Endothelial cell of umbilical vein (primary cell): ENCODE measurements at places on chromosomes 7 and 10. TPM values are rescaled to one million over a fixed set of nuclear protein-coding genes. Genes with fewer than 3 reads are reported as not detected.

The PLAC9 gene
- 1.7 and 2.1 TPM in 2 replicates for total RNA-seq

The KLF6 gene
- total RNA-seq: 307 and 330 TPM in 2 replicates

The NKX2-3 gene
- not detected in 2 replicates for total RNA-seq

The GPR158 gene
- total RNA-seq: not detected in 2 replicates

The HIPK2 gene
- 40.3 and 43.8 TPM in 2 replicates for total RNA-seq

The RABGEF1 gene
- 14.4 and 15.5 TPM in 2 replicates for total RNA-seq

The ANKRD61 gene
- 0.35 and 0.53 TPM in 2 replicates for total RNA-seq

The VGF gene
- total RNA-seq: not detected in 2 replicates

The EPDR1 gene
- total RNA-seq: 0.39 and 0.66 TPM in 2 replicates

The EPO gene
- total RNA-seq: not detected in 2 replicates

DNA sequence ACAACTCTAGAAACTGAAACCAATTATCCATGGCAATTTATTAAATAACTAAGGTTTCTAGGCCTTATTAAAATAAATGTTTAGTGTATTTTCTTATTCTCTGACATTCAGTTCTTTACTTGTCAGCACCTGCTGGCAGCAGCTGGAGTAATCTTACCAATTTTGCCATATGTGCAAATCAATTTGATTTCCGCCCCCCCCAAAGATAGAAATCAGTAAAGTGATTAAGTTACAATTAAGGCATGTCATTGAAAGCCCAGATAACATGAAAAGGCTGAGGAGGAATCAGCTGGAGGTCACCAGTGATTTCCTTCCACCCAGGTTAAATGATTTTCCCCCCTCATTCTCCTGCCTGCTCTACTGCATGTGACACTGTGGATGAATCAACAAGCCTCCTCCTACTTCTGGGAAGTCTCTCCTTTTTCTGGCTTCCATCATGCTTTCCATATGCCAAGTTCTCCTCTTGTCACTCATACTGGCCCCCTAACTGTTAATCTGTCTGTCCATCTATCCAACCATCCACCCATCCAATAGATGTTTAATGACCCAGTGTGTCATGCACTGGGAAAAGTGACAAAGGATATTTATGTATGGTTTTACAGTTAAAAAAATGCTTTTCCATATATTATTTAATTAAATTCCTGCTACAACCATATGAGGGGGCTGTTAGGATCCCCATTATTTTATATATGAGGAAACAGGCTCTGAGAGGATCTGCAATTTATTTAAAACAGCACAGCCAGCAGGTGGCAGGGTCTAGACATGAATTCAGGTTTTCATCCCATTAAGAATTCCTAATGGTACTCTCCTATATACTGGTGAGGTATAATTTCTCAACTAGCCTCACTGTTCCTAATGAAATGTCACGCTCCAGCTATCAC, 116.5 kb downstream of the ATXN7L1 start:
- no peaks in the 10 kb centered on the region for H3K27me3 ChIP-seq
- no peaks in the 10 kb centered on the region for H3K4me1 ChIP-seq
- no peak overlapping the region for H3K27ac ChIP-seq

DNA sequence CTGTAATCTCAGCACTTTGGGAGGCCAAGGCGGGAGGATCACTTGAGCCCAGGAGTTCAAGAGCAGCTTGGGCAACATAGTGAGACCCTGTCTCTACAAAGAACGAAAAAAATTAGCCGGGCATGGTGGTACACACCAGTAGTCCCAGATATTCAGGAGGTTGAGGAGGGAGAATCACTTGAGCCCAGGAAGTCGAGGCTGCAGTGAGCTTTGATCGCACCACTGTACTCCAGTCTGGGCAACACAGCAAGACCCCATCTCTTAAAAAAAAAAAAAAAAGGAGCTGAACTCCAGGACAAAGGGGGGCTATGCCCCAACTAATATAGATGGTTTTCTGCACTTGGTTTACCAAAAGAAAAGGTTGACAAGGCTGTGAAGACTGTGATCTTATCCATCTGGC, 101.2 kb upstream of the ANLN start:
- no peak overlapping the region for H3K27ac ChIP-seq
- no peaks in the 10 kb centered on the region for H3K36me3 ChIP-seq
- peaks cover 7% of the 10 kb centered on the region for H3K4me1 ChIP-seq
- H3K27me3 ChIP-seq: no peaks in the 10 kb centered on the region

GRCh38 chr10:105843786-105844185, 1202.7 kb downstream of the SORCS3 start:
- no peak overlapping the region for H3K4me3 ChIP-seq
- no peak for DNase-seq
- H3K27me3 ChIP-seq: no peaks in the 10 kb centered on the region
- H3K36me3 ChIP-seq: no peaks in the 10 kb centered on the region

GRCh38 chr10:89085153-89085552, 94.6 kb downstream of the FAS start:
- H3K4me3 ChIP-seq: no peak overlapping the region
- no peak overlapping the region for H3K27ac ChIP-seq
- H3K27me3 ChIP-seq: no peaks in the 10 kb centered on the region
- H3K4me1 ChIP-seq: peaks cover 15% of the 10 kb centered on the region
- H3K36me3 ChIP-seq: no peaks in the 10 kb centered on the region

- H3K27me3 ChIP-seq: no peaks in the 10 kb centered on the region
- DNase-seq: no peak
- H3K36me3 ChIP-seq: no peaks in the 10 kb centered on the region
- H3K4me1 ChIP-seq: no peaks in the 10 kb centered on the region
- no peak overlapping the region for H3K4me3 ChIP-seq
These were observed 38.6 kb downstream of the RAPGEF5 start for GRCh38 chr7:22318376-22318775.

GRCh38 chr10:78537018-78537417, 503.4 kb downstream of the RPS24 start:
- H3K4me3 ChIP-seq: no peak overlapping the region
- DNase-seq: no peak
- H3K36me3 ChIP-seq: no peaks in the 10 kb centered on the region
- H3K4me1 ChIP-seq: no peaks in the 10 kb centered on the region
- peaks cover 7% of the 10 kb centered on the region for H3K27me3 ChIP-seq
- H3K27ac ChIP-seq: no peak overlapping the region

DNA sequence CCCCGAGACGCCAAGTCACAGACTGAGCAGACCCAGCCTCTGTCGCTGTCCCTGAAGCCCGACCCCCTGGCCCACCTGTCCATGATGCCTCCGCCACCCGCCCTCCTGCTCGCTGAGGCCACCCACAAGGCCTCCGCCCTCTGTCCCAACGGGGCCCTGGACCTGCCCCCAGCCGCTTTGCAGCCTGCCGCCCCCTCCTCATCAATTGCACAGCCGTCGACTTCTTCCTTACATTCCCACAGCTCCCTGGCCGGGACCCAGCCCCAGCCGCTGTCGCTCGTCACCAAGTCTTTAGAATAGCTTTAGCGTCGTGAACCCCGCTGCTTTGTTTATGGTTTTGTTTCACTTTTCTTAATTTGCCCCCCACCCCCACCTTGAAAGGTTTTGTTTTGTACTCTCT, 215.6 kb downstream of the TCF7L2 start:
- no peak for DNase-seq
- peaks cover 10% of the 10 kb centered on the region for H3K4me1 ChIP-seq
- no peak overlapping the region for H3K27ac ChIP-seq
- no peak overlapping the region for H3K4me3 ChIP-seq
- H3K27me3 ChIP-seq: no peaks in the 10 kb centered on the region

DNA sequence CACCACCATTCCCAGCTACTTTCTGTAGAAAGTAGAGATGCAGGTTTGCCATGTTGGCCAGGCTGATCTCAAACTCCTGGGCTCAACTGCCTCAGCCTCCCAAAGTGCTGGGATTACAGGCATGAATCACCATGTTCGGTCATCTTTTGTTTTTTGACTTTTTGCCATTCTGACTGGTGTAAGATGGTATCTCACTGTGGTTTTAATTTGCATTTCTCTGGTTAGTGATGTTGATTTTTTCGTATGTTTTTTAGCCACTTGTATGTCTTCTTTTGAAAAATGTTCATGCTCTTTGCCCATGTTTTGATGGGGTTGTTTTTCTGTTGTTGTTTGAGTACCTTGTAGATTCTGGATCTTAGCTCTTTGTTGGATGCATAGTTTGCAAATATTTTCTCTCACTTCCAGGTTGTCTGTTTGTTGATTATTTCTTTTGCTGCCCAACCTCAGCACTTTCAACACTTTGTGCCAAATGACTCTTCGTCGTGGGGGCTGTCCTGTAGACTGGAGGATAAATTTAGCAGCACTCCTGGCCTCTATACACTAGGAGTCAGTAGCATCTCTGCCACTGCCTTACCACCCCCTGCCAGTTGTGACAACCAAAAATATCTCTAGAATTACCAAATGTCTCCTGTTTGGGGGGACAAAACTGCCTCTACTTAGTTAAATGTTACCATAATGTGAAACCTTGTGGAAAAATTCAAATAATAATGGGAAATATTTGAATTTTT, 6.5 kb upstream of the CPED1 start:
- H3K27me3 ChIP-seq: no peaks in the 10 kb centered on the region
- H3K36me3 ChIP-seq: no peaks in the 10 kb centered on the region
- no peak for DNase-seq
- no peak overlapping the region for H3K4me3 ChIP-seq
- H3K27ac ChIP-seq: no peak overlapping the region
- no peaks in the 10 kb centered on the region for H3K4me1 ChIP-seq

DNA sequence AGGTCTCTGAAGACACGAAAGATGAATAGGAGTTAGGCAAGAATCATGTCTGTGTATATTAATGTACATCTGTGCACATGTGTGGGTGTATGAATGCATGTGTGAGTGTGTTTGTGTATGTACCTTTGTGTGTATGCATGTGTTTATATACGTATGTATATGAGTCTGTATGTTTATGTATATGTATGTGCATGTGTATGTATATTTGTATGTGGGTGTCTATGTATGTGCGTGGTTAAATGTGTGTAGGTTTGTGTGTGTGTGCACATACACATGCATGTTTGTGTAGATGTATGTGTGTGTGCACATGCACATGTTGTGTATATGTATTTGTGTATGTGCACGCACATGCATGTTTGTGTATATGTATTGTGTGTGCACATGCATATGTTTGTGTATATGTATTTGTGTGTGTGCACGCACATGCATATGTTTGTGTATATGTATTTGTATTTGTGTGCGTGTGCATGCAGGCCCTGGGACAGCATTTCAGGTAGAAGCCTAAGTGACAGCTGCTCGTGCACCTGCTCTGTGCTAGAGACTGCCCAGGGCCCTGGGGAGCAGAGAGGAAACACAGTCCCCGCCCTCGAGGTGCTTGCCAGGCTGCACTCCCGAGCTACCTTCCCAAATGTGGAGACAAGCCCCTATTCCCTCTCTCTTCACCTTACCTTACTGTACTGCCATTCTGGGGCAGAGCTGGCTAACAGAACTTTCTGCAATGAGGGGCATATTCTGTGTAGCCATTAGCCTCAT, 12.1 kb downstream of the PNLIPRP1 start:
- H3K36me3 ChIP-seq: no peaks in the 10 kb centered on the region
- no peaks in the 10 kb centered on the region for H3K4me1 ChIP-seq
- H3K27ac ChIP-seq: no peak overlapping the region
- DNase-seq: no peak

DNA sequence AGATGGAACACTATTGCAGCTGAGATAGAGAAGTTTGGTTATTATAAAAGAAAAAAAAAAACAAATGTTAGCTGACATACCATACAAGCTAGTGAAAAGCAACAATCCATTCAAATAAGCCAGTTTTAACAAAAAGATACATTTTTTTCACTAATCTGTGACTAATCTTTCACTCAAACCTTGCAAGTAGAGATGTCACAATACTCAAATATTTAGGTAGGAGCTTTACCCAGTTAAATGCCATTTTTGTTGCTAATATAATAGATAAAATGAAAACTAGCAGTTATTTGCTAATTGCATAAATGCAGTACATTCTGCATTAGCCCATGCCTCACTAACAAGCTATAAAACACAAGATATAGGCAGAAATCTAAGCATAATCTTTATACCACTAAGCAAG, 123.6 kb downstream of the BTAF1 start:
- no peaks in the 10 kb centered on the region for H3K36me3 ChIP-seq
- H3K4me1 ChIP-seq: no peaks in the 10 kb centered on the region
- DNase-seq: no peak

- H3K27ac ChIP-seq: no peak overlapping the region
- no peak for DNase-seq
- no peak overlapping the region for H3K4me3 ChIP-seq
- no peaks in the 10 kb centered on the region for H3K27me3 ChIP-seq
These were observed 112.8 kb downstream of the SEMA3D start for GRCh38 chr7:85074016-85074415.

DNA sequence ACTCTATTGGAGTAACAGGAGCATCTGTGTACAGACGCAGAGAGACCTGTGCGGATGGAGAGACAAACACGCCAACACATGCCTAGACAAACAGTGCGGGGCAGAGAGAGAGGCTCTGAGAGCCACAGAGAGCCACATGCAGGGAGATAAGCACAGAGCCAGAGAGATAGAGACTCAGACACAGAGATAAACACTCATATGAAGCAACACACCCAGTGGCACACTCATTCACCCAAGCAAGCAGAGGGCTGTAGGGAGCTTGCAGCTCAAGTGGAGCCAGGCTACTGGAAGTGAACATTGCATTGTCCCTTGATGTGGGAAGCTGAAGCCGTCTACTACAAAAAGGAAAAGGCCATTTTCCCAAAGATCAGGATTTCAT, 46.6 kb upstream of the PODXL start:
- H3K4me1 ChIP-seq: no peaks in the 10 kb centered on the region
- no peak overlapping the region for H3K27ac ChIP-seq
- H3K4me3 ChIP-seq: no peak overlapping the region

GRCh38 chr10:7192831-7193361, 217.9 kb downstream of the SFMBT2 start:
- no peak overlapping the region for H3K4me3 ChIP-seq
- H3K36me3 ChIP-seq: no peaks in the 10 kb centered on the region
- no peak for DNase-seq
- H3K4me1 ChIP-seq: no peaks in the 10 kb centered on the region
- H3K27me3 ChIP-seq: no peaks in the 10 kb centered on the region
- no peak overlapping the region for H3K27ac ChIP-seq

DNA sequence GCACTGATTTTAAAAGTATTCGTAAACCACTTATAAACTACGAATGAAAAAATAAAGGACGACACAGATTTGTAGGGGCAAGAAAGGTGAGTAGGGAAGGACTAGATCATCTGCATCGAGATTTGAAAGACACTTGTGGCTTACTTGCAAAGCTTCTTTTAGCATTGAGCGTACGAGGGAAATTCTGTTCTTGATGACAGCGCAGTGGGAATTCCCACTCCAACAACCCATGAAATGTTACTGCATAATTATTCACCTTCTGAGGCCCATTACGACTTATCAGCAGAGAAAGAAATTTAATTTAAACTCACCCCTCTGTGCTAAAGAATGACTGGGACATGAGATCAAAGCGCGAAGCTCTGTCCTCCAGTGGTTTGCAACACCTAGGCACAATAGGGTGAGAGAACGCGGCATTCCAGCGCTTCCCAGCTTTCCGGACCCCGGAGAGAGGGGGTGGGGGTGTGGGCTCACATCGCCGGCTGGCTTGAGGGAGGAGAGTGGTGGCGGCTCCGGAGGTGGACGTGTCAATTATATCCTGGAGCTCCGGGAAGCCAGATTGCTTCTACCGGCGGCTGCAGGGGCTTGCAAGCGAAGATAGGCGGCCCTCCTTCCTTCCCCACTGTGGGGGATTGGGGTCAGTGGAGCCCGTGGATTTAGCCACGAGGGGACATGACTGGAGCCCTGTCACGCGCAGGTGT, 10.3 kb downstream of the SP8 start:
- H3K4me1 ChIP-seq: peaks cover 5% of the 10 kb centered on the region
- H3K27me3 ChIP-seq: peaks cover 71% of the 10 kb centered on the region
- H3K36me3 ChIP-seq: no peaks in the 10 kb centered on the region
- DNase-seq: no peak
- H3K4me3 ChIP-seq: no peak overlapping the region

GRCh38 chr7:42502022-42502421, 265.0 kb upstream of the GLI3 start:
- H3K4me3 ChIP-seq: no peak overlapping the region
- no peaks in the 10 kb centered on the region for H3K36me3 ChIP-seq
- DNase-seq: peak; percentile 3
- no peak overlapping the region for H3K27ac ChIP-seq
- peaks cover 2% of the 10 kb centered on the region for H3K27me3 ChIP-seq
